ENCODE measurements at places on chromosomes 13 and 19.
A peak's percentile ranks its signal among the peaks of the same experiment; 100 is the strongest.

- DNase-seq: no peak
Observed at GRCh38 chr13:97285221-97285955, 63.3 kb downstream of the MBNL2 start.

DNA sequence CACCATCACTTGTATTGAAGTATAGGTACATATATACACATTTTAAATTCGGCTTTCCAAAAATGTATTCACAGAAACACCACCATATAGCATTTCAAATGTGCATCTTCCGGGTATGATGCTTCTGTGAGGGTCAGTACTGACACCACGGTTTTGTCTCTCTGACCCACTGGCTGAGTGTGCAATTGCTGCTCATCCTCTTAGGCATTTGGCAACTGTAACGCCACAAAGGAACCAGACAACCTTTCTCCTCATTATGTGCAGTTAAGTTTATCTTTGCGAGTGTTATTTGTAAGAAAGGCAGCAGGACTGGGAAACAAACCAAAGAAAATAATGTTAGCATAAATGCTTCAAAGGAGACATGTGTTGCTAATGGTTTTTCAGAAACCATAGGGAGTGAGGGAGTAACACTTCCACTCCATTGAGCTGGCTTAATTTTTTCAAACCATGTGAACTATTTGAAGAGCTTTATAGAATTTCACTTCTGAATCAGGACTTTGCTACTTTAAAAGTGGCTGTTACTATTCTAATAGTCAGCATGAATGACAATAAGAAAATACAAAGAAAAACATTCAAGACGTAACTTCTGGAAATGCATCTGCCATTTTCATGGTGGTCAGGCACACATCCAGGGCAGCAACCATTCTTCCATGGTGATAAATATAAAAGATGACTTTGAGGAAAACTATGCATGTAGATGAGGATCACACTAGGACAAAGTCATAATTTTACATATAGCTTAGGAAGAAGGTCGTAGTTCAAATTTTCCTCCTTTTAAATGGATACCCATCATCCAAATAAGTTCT, 423.3 kb downstream of the MZT1 start:
- peak; percentile 10 for DNase-seq

DNA sequence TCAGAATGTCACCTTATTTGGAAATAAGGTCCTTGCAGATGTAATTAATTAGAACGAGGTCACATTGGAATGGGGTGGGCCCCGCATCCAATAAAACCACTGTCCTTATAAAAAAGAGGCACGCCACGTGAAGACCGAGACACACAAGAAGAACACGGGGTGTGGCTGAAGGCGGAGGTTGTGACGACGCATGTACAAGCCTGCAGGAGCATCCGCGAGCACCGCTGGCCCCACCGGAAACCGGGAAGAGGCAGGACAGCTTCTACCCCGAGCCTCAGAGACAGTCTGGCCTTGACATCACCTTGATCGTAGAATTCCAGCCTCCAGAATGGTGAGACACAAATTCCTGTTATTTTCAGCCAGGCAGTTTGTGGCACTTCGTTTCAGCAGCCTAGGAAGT, 177.9 kb downstream of the COL4A1 start:
- no peak for DNase-seq

DNA sequence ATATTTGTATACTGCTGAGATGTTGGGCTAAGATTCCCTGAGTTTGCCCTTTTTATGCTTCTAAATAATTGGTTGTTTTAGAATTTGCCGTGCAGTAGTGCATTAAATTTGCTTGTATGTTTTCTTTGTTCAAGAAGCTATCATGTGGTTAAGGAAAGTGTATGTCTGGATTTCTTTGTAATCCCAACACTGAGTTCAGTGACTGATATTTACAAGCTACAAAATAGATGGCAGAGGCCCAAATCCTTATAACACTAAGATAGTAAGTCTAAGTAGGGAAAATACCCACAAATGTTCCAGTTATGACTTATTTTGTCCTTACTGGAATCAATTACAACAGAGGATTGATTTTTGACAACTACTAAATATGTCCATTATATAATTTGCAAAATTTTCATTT, 435.0 kb upstream of the KLF12 start:
- DNase-seq: no peak

DNA sequence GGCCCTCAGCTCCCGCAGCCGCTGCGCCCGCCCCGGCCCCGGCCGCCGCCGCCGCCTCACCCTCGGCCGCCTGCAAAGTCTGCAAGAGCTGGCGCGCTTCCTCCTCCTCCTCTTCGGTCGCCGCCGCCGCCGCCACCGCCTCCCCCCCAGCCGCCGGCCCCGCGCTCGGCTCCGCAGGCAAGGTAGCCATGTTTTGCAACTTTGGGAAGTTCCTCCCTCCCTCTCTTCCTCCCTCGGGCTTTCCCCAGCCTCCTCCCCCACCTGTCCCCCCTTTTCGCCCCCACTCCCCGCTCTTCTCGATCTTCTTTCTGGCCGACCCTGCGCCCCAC, 433 bp downstream of the SIX5 start:
- DNase-seq: no peak

DNA sequence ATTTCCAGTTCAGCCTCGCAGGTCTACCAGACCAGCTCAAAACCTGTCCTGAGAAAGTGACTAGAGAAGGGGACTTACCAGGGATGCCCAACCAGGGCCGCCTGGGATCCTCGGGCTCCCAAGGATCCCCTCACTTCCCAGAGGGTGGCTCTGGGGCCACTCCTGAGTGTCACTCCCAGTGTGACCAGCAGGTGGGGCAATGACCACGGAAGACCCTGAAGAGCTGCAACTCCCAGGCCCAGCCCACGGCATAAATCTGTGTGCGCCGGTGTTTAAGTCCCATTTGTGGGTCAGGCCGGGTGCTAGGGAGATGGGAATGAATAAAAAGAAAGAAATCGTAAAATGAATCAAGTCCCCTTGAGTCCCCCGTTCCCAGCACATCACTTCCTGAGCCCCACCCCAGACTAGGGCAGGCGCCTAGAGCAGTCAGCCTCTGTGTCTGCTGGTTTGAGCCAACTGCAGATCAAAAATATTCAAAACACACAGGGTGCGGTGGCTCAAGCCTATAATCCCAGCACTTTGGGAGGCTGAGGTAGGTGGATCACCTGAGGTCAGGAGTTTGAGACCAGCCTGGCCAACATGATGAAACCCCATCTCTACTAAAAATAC, 10.7 kb downstream of the PTGIR start:
- DNase-seq: no peak

All from skeletal muscle cell (primary cell).